ENCODE measurements at places on chromosomes 12 and 14.

DNA sequence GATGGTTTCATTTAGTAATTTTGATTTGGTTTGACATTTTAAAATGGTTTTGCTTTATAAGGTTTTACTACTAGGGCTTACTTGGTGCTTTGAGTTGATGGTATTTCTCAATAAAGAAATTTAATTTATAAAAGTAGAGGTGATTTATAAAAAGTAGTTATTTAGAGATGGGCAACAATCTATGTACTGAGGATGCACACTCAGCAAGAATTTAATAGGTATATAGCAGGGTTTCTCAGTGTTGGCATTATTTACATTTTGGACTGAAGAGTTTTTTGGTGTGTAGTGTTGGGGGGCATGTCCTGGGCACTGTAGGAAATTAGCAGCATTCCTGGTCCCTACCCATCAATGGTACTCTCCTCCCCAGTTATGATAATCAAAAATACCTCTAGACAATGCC is 47.7 kb downstream of the PPHLN1 start:
- DNase-seq: no peak

DNA sequence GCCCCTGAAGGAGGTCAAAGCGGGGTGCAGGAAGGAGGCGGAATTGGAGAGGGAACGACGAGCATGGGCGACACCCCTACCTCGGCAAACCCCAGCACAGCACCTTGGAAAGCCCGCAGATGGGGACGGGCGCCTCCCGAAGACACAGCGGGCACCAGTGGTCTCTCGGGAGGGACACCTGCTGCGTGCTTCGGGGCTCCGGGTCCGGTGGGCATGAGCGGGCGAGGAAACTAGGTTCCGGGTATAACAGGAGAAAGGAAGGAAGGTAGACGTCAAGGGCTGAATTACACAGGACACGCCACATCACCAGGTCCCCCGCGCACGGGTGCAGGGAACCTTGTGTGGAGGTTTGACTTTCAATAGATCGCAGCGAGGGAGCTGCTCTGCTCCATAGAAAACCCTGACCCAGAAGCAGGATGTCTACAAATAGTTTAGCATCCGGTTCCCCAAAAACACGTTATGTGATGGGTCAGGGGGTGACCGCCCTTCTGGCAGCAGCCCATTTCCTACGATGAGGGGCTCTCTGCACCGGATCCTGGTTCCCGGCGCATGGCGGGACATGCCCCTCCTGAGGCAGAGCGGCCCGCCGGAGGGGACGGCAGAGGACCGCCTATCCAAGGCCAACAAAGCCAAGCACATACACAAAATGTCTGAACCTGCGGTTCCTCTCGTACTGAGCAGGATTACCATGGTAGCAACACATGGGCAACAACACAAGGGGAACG is 196.9 kb downstream of the ALG10 start:
- no peak for DNase-seq

GRCh38 chr14:59126714-59127436 is 61.6 kb upstream of the DAAM1 start:
- no peak for DNase-seq

GRCh38 chr12:56993346-56993745 is 13.0 kb downstream of the ZBTB39 start:
- no peak for DNase-seq

- no peak for DNase-seq
Observed at GRCh38 chr12:120581998-120582397, 796 bp upstream of the POP5 start.

DNA sequence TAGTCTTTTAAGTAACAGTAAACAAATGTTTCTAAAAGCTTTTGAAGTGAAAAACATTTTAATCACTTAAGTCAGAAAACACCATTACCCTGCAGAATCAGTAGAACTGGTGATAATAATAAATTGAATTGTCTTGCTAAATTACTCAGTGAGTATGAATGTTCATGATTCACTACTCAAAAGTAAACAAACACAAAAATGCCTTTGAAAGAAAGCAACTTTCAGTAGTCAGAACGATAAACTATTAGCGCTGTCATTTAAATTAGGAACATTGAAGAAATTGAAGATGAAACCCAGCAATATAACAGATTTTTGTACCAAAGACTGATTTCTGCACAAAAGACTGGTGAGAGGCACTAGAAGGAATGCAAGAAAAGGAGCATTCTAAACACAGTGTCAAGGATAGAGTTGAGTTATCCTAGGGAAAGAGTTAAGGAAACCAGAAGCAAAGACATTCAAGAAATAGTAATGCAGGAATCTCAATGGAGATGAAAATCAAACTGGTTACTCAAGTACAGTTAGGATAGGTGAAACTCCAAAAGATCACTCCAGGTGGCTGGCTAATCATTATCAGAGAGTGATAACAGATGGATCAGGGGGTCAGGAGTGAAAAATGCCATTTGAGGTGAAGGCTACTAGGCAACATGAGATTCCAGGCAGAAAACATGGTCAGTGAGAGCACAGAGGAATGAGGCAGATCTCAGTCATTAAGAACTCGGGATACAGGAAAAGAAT is 77.4 kb upstream of the ALG10 start:
- DNase-seq: no peak

GRCh38 chr14:99575043-99576023 is 28.7 kb downstream of the CCDC85C start:
- no peak for DNase-seq

- DNase-seq: no peak
Observed at GRCh38 chr14:21015312-21015711, 9.5 kb downstream of the NDRG2 start.

GRCh38 chr12:97250483-97250882 is 212.1 kb upstream of the RMST start:
- DNase-seq: no peak

DNA sequence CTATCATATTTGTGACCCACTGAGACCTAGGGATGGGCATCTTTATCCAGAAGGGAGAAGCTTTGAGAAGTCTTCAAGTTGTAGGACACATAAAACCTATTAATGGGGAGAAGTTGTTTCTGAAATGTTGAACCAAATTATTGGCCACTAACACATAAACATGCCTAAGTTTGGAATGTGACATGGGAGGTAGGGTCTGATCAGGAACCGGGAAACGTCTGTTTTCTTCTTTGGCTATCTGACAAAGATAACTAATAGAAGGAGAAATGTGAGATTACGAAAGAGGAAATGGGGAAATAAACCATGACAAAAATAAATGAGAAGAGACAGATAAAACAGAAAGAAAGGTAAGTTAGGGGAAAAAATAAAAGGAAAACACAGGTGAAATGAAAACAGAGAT is 425.2 kb downstream of the EGLN3 start:
- DNase-seq: no peak

GRCh38 chr14:62885451-62885850 is 159.8 kb downstream of the KCNH5 start:
- DNase-seq: no peak

DNA sequence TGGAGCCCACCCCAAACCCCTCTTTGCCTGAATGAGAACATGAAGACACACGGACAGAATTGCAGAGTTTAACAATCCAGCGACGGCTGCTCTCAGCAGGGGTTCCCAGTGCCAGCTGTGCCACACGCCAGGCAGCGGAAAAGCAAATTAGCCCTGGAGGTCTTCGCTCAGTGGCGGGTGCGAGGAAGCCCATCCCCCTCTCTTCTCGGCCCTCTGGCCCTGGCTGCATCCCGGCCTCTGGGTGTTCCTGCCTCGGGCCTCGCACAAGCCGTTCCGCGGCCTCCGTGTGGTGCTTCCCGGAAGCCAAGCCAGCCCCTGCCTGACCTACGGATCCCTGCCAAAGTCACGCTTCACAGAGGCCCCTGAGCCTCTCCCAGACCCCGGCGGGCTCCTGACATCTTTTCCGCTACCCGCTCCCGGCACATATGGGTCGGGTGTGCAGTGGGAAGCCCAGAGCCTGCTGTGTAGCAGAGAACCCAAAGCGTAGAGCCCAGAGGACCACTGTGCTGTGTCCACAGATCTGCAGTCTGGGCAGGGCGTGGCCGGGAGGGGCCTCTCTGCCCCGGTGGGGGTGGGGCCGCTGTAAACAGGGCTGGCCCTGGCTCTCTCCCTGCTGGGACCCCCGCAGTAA is 70.7 kb upstream of the GALNT9 start:
- DNase-seq: no peak

GRCh38 chr14:104513641-104514046 is 65.9 kb upstream of the C14orf180 start:
- no peak for DNase-seq
